ENCODE measurements at places on chromosomes 11 and 22. TPM values are rescaled to one million over a fixed set of nuclear protein-coding genes. Genes with fewer than 3 reads are reported as not detected.

- peak; percentile 24 for DNase-seq
Measured at GRCh38 chr22:43273902-43274484, 69.2 kb downstream of the SCUBE1 start.

GRCh38 chr22:20987375-20987774 lies 5.3 kb downstream of the LZTR1 start:
- DNase-seq = no peak

DNA sequence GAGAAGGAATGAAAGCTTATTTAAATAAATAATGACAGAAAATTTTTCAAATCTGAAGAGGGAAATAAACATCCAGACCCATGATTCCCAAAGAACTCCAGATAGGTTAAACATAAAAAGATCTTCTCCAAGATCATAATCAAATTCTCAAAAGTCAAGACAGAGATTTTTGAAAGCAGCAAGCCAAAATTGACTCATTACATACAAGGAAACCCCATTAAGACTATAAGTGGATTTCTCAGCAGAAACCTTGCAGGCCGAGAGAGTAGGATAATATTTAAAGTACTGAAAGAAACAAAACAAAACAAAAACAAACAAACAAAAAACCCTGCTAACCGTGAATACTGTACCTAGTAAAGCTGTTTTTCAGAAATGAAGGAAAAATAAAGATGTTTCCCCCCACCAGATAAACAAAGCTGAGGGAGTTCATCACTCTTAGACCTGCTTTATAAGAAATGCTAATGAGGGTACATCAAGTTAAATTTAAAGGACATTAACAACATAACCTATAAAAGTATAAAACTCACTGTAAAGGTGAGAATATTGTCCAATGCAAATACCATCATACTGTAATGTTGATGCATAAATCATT lies 412.2 kb downstream of the INSC start:
- DNase-seq = no peak

DNA sequence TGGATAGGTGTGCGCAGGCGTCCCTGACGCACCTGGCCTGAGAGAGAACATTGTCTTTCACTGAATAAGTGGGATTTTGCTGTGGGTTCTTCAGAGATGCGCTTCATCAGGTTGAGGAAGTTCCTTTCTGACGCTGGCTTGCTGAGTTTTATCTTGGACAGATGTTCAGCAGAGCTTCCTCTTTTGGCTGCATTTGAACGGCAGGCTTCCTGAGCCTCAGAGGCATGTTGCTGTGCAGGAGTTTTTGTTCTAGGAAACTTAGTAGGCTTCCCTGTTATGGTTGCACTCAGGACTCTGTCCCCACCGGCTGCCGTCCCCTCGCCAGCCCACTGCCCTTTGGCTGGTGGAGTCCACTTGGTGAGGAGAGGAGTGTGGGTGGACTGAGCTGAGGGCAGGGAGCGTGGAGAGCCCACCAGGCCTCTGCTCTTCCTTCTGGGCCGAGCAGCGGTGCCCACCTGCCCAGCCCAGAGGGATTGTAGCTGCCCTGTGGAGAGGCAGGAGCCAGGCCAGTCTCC lies 17.2 kb downstream of the FRMD8 start:
- DNase-seq = no peak

- DNase-seq = peak; percentile 68
Measured at GRCh38 chr11:108647701-108648527, 17.0 kb upstream of the DDX10 start.

DNA sequence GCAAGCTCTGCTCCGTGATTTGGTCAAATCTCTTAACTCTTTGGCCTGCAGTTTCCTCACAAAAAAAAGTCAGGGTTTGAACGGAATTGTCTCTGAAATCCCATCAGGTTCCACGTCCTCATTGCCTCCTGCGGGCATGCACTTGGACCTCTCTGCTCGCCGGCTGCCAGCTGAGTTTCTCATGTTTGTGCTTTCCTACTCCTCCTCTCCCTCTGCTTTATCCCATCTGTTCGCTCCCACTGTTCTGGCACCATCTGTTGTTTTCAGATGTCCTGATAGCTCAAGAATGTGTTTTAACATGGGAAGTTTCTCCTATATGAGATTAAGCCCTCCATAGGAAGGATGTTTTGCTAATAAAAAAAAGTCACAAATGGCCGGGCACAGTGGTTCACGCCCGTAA lies 49.4 kb upstream of the ARHGAP42 start:
- DNase-seq = no peak

Gene CDON
- 5.0 TPM for total RNA-seq

Gene OR52E8
- not detected for total RNA-seq

DNA sequence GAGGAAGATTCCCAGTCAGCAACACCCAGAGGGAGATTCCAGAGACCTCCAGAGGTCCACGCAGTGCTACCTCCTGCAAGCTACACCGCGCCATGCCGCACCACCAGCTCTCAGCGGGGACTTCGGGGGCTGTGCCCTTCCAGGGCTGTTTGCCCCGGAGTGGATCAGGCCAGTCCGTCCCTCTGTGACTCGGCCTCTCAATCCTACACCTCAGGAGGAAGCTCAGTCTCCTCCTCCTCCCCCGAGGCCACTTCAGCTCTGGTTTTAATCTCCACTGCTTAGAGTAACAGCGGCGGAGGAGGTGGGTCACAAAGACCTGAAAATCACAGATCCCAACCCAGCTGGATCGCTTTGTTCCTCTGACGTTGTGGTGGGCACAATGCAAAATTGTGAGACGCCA lies 68.6 kb downstream of the PHF21B start:
- no peak for DNase-seq

GRCh38 chr11:46380340-46381047 lies 975 bp upstream of the MDK start:
- DNase-seq = peak; percentile 25

DNA sequence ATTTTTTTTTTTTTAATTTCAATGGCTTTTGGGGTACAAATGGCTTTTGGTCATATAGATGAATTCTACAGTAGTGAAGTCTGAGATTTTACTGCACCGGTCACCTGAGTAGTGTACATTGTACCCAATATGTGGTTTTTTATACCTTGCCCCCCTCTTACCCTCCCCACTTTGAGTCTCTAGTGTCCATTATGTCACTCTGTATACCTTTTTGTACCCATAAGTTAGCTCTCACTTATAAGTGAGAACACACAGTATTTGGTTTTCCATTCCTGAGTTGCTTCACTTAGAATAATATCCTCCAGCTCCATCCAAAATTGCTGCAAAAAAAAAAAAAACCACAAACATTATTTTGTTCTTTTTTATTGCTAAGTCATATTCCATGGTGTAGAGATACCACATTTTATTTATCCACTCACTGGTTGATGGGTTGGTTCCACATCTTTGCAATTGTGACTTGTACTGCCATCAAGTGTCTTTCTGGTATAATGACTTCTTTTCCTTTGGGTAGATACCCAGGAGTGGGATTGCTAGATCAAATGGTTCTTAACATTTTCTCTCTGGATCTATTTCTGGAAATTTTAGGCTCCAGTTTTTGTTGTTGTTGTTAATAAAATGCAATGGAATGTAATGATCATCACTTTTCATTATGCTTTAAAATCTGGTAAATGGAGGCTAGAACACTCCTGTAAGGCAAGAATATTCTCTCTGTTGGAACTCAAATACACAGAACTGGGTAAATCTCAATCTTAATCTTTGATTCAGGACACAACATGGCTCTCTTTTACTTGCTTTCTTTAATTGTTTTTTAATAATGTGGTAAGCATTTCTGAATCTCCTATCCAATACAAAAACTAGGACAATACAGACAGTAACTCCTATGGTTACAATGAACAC lies 10.3 kb downstream of the NEAT1 start:
- DNase-seq = no peak

GRCh38 chr22:23144932-23145877 lies at the start of gene RAB36:
Gene RAB36 (plus strand): TSS chr22:23145477. CDS start chr22:23146617, 1,140 bp downstream.
- peak; percentile 88 for DNase-seq

DNA sequence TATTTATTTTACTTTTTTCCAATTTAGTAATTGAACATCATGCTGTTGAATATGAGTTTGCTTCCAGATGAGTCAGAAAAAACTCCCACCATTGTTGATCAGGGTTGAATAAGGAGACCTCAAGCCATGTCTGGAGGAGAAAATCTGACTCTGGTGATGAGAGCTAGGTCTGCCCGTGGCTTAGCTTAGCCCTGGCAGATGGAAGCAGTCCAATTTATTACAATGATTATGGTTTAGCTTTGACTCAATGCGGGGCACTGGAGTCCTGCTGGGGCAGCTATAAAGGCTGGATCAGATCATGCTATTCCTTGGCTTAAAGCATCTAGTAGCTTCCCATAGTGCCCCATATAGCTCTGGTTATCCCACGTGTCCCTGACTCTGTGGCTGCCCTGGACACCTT lies 506.5 kb downstream of the MN1 start:
- no peak for DNase-seq

DNA sequence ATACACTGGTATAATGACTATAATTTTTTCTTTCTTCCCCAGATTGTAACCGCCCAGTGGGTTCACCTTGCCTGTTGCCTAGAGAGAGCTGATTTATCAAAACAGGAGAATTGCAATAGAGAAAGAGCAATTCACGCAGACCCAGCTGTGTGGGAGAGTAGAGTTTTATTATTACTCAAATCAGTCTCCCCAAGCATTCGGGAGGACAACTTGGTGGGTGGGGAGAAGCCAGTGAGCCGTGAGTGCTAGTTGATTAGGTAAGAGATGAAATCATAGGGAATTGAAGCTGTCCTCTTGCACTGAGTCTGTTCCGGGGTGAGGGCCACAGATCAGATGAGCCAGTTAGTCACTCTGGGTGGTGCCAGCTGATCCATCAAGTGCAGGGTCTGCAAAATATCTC lies 73.2 kb downstream of the SLC35F2 start:
- no peak for DNase-seq

Gene STARD10
- total RNA-seq = 24.9 TPM

Gene RHOG
- 108 TPM for total RNA-seq

Gene SLC6A5
- total RNA-seq = not detected

DNA sequence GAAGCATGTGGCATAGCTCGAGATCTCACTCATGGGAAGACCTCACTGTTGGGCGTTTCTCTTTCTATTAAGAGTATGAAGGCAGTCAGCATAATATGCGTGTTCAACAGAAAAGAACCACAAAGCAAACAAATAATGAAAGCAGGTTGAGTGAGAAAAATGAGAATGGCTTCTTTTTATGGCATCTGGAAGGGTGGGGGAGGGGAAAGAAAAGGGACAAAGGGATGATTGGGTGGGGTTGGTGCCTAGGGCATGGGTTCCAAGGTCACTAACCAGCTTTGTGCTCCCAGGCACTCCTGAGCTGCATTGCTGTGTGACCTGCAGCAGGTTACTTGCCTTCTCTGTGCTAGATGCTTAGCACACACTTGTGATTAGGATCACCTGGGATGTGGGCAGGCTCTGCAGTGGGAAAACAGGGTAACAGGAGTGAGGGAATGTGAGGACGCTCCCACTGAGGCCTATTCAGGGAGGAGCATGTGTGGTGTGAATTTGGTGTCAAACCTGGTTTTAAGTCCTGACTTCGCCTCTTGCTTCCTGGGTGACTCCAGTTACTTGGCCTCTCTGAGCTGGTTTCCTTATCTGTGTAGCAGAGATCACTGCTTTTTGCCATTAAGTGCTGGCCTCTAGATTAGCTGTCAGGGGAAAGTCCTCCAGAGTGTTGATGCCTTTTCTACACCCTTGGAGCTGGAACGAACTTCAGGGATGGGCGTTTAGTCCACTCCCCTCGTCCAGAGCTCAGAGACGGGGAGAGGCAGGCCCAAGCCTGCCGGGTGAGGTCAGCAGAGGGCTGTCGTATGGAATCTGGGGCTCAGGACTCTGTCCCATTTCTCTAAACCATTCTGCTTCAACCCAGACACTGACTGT lies 74.8 kb downstream of the KIAA1671 start:
- DNase-seq = no peak

DNA sequence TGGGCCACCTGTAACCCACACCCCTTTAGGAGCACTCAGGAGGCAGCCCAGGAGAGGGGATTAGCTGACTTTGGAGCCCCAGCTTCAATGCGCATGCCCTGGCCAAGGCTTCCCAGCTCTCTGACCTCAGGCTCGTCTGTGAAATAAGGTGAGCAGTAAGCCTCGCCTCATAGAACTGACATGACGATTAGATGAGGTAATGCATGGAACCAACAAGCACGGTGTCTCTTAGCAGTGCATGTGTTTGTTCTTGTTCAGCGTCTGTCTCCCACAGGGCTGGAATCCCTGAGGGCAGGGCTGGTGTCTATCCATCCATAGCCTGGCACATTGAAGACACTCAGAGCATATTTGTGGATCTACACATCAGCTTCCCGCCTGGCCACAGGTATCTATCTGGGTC lies 415.4 kb downstream of the MN1 start:
- DNase-seq = no peak
